ENCODE measurements at places on chromosomes 12 and 14.

DNA sequence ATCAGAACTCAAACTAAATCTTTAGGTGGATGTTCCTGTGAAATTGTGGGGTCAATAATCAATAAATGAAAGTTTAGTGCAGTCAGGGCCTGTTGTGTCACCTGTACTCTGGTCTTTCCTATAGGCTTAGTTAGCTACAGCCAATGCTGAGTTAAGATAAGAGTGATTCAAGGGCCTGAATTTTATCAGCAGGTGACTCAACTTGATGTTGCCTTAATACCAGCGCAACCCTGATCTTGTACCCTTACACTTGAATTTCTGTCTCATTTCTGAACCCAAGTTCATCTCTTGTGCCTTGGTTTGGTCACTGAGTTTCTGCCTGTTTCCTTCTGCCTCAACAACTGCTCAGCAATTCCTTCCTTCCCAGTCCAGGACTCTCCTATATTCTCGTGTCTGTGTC, 157.0 kb upstream of the E2F7 start:
- DNase-seq: no peak

DNA sequence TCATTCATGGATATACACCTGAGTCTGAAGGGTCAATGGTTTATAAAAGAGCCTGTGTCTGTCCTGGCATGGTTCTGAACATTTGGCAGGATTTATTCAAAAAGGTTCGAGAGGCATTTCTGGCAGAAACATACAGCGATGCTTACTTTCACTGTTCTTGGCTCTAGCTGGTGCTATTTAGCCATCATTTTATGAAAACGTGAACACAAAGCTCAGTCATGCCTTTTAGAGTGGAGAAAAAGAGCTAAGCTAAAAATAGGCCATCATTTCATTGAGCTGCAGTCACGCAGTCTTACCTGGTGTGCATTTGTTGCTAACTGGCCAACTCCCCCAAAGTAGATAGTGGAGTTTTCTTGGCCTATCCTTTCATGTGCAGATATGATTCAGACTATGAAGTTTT, 1209.5 kb downstream of the SLC16A7 start:
- no peak for DNase-seq

DNA sequence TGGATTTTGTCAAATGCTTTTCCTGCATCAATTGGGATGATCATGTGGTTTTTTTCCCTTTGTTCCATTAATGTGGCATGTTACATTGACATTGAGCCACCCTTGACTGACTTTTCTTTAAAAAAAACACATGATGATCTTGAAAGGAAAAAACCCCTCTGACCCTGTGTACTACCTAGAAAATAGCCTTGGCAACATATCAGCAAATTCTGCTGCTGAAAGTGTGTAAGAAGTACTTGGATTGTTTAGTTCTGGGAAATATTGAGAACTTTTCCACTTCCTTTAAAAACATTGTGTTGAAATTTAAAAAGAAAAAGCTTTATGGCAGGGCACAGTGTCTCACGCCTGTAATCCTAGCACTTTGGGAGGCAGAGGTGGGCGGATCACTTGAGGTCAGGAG, 20.7 kb downstream of the ACACB start:
- no peak for DNase-seq

DNA sequence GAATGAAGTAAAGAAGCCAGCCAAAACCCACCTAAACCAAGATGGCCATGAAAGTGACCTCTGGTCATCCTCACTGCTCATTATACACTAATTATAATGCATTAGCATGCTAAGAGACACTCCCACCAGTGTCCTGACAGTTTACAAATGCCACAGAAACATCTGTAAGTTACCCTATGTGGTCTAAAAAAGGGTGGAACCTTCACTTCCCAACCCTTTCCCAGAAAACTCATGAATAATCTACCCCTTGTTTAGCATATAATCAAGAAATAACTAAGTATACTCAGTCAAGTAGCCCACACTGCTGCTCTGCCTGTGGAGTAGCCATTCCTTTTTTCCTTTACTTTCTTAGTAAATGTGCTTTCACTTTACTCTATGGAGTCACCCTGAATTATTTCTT, 19.8 kb downstream of the STYK1 start:
- DNase-seq: no peak

GRCh38 chr14:73700325-73700724, 13.9 kb downstream of the PNMA1 start:
- DNase-seq: no peak

DNA sequence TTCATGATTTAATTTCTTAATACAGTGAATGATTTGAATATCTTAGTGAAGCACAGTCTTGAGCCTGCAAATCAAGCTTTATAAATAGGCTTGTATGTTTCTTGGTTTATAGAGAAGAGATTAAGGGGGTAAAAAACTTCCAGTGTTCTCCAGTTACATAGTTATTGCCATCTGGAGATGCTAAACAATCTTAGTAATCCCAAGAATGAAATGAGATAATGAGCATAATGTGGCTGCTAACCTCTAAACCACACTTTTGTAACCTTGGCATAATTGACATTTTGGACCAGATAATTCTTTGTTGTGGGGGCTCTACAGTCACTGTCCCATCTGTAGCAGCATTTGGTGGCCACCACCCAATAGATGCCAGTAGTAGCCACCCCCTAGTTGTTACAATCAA, 316.8 kb downstream of the CCDC91 start:
- DNase-seq: no peak

DNA sequence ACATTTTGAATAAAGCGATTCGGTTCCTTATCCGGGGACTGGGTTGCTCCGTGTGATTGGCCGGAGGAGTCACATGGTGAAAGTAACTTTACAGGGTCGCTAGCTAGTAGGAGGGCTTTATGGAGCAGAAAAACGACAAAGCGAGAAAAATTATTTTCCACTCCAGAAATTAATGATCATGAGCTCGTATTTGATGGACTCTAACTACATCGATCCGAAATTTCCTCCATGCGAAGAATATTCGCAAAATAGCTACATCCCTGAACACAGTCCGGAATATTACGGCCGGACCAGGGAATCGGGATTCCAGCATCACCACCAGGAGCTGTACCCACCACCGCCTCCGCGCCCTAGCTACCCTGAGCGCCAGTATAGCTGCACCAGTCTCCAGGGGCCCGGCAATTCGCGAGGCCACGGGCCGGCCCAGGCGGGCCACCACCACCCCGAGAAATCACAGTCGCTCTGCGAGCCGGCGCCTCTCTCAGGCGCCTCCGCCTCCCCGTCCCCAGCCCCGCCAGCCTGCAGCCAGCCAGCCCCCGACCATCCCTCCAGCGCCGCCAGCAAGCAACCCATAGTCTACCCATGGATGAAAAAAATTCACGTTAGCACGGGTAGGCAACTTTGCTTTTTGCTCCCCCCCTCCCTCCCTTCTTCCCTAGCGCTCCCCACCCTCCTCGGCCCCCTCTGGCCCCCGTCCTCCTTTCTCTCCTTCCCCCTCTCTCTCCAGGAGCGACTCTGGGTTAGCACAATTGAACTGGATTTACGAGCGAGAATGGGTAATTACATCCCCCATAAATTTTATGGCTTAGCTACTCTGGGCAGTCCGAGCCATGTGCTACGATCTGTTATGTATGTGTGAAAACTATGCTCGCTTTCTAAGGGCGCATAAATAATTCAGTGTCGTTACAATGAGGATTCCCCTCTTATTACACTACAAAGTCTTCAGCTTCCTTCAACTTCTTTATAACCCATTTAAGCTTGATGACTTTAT, at the start of gene HOXC4:
Gene HOXC4, plus strand, starts transcription at position 85 of the 991 bp plus-strand sequence. Its CDS starts 88 bp downstream, at position 173.
- peak; percentile 17 for DNase-seq

GRCh38 chr14:102819747-102820330, 42.6 kb downstream of the TRAF3 start:
- no peak for DNase-seq

- no peak for DNase-seq
These were observed 2.7 kb downstream of the PCNX1 start for GRCh38 chr14:70909733-70910614.
